ENCODE measurements at places on chromosomes 12 and 14.

GRCh38 chr12:123388177-123388950 is 4.4 kb downstream of the KMT5A start:
- peak; percentile 31 for DNase-seq

- no peak for DNase-seq
Observed at GRCh38 chr12:29763301-29763683, 20.4 kb downstream of the TMTC1 start.

DNA sequence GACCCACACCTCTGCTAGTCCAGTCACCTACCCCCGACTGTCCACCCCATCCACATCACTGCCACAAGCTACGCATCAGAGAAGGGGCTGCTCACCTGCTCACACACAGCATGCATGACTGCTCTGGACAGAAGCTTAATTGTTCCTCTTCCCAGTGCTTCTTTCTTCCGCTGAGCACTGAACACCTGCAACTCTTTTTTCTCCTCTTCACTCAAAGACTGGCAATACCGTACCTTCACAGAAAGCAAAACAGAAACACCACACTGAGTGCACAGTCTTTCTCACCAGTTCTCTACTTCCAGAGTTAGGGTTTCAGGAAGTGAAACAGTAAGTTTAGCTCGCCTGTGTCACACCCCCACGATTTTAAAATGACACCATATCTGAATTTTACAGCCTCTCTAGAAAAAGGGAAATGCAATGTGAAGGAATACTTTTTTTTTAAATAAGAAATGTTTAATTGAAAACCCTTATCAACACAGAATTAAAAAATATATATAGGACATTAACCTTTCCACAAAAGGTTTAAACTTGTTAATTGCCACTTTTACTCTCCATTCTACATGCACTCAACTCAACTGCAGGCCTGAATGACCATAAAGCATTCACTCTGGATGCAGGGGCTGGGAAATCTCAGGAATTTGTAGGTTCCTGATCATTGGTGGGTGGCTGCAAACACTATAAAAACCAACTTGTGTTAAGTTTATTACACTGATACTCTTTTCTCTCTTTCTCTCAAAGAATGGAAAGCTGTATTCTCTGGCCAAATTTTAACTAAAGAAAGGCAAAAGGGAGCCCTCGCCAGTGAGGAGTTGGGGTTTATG is 120.0 kb downstream of the PRICKLE1 start:
- peak; percentile 4 for DNase-seq

DNA sequence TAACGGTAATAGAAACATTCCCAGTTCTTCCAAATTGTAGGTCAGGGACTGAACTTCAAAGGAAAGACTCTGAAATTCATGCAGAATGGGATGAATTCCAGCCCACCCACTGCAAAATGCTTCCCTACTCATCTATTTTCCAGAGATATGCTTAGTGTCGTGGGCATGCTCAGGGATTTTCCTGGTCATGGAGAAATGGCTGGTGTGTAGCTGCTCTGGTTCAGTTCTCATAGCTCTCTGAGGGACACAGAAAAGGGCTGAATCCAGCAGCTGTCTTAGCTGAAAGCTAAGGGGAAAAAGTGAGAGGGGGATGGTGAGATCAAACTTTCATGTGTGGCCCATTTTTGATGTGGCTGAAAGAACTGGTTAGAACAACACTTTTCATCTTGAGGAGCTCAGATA is 72.9 kb upstream of the KRAS start:
- DNase-seq = peak; percentile 88

GRCh38 chr12:50597200-50598195 is 92.7 kb downstream of the DIP2B start:
- DNase-seq = peak; percentile 19

DNA sequence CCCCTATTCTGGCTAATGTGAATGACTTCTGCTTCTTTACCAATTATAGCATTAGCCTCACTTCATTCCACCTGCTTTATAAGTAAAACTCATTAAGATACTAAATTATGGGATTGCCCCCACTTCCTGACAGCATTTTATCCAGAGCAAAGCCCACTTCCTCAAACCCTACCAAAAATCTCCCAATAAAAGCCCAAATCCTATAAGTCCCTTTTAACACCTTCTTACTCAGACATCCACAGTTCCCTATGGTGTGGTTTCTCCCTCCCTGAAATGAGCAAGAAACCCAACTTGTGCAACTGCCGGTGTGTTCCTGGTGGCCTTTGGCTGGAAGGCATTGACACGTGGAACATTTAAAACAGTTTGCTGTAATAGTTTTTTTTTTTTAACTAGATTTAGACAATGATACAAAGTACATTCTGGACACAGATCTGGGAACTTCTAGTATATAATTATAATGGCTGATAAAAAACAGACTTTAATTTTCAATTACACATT is 53.1 kb downstream of the BRMS1L start:
- no peak for DNase-seq

DNA sequence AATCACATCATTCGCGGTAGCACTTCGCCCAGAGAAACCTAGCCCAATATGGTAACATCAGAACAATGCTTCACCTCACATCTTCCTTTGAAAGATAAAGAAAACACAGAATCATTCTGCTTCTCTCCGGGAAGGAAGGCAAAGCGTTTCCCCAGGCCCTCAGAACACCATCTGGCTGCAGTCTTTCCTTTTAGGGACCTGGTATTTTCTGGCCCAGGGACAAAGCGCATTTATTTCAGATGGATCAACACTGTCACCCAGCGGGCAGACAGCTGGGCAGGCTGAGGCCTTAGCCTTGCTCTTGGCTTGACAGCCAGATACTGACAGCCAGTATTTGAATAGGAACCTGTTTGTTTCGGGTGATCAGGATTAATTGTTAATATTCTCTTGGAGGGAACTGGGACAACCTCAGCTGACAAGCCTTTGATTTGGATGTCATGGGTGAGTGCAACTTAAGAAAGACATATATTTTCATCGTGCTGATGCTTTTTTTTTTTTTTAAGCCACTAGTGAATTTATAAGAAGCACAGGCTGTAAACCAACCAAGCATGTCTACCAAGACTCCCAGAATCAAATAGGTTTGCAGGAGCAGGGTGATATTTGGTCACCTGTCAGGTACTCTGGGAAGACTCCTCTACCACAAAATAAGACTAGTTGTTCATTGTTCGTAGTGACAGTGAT is 118.9 kb downstream of the VEZT start:
- DNase-seq = no peak

GRCh38 chr12:52582486-52582885 is 8.8 kb upstream of the KRT74 start:
- no peak for DNase-seq

DNA sequence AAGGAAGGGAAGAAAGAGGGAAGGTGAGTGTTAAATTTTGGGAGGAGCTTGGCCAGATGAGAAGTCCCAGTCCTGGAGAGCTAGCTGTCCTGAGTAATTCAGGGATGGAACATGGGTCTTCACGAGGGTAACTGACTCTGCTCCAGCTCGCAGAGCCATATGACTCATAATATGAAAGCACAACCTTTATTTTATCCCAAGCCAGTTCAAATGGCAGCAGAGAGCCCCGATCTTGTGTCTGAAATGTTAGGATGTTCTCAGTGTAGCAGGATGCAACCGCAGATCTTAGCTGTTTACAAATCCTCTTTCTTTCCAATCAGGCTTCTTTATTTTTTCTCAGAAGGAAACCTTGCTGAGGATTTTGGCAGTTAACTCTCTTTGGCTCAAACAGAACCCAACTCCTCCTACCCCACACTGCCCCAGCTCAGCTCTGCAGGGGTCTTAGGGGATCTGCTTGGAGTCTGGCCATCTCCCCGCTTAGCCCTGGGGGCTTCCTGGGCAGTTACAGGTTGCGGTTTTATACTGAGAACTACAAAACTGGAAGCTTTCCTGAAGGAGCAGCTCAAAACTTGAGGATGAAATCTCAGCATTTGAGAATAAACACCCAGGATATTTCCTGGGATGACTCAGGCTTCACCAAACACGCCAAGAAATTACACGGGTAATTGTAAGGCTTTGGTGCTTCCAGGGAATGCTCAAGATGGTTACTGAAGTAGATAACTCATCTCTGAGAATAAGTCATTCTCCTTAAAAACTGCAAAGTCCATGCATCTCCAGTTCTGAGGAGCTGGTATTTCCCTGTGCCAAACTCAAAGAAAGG is 92.5 kb downstream of the VCPKMT start:
- no peak for DNase-seq

GRCh38 chr12:118981285-118982211 is at the start of gene SRRM4:
SRRM4 (plus strand) TSS chr12:118981541; CDS start chr12:118981883, 342 bp downstream.
- DNase-seq = no peak

GRCh38 chr14:63513756-63514155 is 29.4 kb downstream of the PPP2R5E start:
- no peak for DNase-seq

DNA sequence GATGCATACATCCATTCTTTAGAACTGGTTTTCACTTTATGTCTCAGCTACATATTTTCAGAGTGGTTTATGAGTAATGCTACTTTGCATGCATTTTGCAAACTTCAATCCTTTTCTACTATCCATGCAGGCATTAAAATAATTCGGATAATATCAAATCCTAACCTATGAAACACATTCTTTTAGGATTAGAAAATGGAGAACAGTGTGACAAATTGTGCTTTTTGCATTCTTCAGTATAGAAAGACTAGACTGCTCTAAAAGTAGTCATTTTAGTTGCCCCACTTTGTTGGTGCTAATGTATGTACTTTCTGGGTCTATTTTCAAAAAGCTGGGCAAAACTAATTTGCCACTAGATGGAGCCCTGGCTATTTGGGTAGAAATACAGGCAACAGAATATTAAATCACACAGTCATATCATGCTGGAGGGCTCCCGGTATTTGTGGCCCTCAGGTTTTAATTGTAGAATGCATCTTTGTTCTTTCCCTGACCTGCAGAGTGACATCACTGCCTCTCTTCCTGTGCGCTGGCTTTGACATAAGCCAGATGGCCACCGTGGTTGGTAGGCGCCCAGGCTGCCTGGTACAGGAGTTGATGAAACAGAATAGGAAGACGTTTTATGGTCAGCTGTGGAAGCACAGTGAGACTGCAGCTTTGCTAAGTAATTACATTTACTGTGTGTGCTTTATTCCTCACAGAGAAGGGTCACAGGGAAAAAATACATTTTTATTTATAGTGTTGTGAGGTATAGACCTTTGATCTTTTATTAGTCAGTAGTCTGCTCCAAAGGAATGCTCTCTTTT is 28.1 kb downstream of the MSRB3 start:
- peak; percentile 17 for DNase-seq

- no peak for DNase-seq
Observed at GRCh38 chr12:95740751-95741150, 49.8 kb downstream of the NTN4 start.

GRCh38 chr12:93502802-93503623 is 35.7 kb downstream of the MRPL42 start:
- peak; percentile 33 for DNase-seq
